Activated CD4-positive, CD25-positive, alpha-beta regulatory T cell treated with anti-CD3 and anti-CD28 coated beads, Interleukin-2, amount 50 U/mL, for 24 hours (primary cell): ENCODE measurements at places on chromosomes 4 and X.

- ATAC-seq: peak; percentile 51
Observed at GRCh38 chr4:155582971-155583437, 83.6 kb upstream of the GUCY1A1 start.

DNA sequence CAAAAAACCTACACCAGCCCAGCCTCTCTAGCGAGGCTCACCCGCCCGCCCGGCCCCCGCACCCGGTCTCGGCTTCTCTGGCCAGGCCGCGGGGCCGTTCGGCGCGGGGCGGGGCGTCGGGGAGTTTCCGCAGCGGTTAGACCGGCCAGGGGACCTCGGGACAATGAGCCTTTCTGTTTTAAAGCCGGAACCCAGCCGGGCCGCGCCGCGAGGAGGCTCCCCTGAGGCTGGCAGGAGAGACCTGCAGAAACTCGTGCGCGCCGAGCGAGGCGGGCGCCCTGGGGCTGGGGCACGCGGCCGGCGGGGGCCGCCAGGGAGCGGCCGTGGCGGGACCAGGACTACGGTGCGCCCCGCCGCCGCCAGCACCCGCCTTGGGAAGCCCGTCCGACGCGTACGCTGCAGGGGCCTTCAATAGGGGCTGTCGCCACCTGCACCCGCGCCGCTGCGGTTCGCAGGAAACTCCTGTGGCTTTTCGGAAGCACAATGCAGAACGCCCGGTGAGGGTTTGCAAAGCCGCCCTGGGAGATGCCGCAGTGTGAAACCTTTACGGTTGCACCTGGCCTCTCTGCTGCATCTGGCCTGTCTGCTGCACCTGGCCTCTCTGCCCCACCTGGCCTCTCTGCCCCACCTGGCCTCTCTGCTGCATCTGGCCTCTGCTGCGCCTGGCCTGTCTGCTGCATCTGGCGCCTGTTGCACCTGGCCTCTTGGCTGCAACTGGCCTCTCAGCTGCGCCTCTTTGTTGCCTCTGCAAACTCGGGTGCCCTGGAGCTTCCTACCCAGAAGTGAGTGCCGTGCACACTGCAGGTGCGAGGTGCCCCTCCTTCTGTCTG, 63.9 kb downstream of the TRAPPC11 start:
- peak; percentile 57 for ATAC-seq

- no peak for ATAC-seq
Observed at GRCh38 chrX:148135738-148136137, 154.6 kb downstream of the FMR1NB start.

DNA sequence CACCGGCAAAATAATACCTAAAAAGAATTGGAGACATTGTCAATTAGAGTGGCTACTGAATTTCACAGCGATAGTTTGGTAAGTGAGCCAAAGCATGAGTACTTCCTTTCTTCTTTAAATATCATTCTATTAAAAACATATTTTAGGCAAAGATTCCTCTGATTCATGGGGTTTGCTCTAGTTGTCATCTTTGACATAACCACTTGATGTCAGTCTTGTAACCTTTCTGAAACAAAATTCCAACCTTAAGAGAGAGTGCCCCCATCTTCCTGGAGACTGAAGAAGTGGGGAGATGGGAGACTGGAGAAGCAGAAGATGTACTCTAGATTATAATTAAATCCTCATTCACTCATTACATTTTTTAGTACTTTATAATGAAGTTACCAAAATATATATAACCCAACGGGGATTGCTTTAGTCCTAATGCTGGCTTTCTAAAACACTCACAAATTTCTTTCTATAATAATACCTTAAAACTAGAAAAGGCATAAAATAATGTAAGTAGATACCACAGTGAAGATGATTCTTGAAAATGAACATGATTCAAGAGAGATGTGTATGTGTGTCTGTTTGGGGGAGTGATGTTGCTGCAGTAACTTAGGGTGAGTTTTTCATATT, 96.4 kb downstream of the EMCN start:
- no peak for ATAC-seq

GRCh38 chr4:141180991-141181761, 39.5 kb upstream of the ZNF330 start:
- ATAC-seq: no peak

DNA sequence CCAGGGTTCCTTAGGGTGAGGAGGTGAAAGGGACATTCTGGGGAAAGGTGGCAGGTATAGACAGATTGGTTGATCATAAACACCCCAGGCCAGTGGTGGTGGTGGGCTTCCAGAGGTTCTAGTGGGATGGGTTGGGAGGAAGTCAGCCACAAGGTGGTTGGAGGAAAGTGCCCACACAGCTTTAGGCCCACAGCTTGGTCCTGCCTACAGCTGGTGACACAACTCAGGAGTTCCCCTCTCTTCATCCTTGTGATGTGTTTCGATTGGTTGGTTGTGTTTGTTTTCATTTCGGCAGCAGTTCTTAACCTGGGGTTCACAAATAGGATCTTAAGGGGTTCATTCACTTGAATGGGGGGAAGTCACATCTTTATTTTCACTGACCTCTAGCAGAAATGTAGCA, 157.0 kb downstream of the TMEM164 start:
- ATAC-seq: no peak

GRCh38 chrX:135477576-135477975, 42.9 kb upstream of the INTS6L start:
- no peak for ATAC-seq

GRCh38 chrX:104318330-104319009, 63.7 kb upstream of the ESX1 start:
- ATAC-seq: no peak

DNA sequence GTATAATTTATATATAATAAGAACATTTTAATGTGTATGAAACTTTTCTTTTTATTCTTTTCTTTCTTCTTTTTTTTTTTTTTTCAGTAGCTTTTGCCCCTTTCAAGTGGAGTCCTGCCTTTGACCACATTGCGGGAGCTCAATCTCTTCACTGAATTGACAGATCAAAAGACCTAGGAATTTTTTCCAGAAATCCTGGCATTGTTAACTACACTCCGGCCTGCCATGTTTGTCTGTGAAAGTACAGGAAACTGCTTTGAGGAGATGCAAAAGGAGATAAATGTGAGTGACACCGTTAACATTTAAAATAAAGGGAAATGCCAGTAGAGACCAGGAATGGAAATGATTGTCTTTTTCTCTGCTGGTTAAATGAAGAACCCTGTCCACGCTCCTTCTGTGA, 159.3 kb upstream of the VCX3A start:
- no peak for ATAC-seq

- no peak for ATAC-seq
Observed at GRCh38 chrX:43423876-43424275, 232.2 kb upstream of the MAOA start.

- no peak for ATAC-seq
Observed at GRCh38 chrX:111410590-111411078, 1.4 kb downstream of the DCX start.

GRCh38 chrX:149040873-149041535, 464.1 kb downstream of the IDS start:
- no peak for ATAC-seq

DNA sequence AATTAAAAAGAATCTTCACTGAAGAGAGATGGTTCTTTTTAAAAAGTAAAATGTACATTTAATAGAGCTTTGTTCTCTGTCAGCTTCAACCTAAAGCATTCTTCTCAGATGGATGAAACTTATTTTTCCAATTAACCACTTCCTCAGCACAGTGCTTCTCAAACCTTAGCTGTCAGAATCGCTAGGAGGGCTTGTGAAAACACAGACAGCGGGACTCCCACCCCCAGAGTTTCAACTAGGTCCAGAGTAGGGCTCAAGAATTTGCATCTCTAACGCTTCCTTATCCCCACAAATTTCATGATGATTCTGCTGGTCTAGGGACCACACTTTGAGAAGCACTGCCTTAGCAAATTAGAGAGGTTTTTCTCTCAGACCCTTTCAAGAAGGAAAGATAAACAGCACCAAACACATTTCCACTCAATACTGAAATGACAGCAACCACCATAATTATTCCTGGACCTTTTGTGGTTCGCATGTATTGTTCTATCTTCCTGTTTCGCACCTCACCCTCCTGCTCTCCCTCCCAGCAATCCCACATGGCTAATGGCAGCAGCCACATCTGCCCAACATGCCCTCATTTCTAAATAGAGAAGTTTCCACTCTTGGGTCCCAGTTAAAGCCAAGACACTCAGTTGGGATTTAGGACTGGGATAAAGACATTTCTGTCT, 73.2 kb downstream of the ZNF827 start:
- no peak for ATAC-seq

- ATAC-seq: no peak
Observed at GRCh38 chr4:92305148-92305877, 1.5 kb downstream of the GRID2 start.

DNA sequence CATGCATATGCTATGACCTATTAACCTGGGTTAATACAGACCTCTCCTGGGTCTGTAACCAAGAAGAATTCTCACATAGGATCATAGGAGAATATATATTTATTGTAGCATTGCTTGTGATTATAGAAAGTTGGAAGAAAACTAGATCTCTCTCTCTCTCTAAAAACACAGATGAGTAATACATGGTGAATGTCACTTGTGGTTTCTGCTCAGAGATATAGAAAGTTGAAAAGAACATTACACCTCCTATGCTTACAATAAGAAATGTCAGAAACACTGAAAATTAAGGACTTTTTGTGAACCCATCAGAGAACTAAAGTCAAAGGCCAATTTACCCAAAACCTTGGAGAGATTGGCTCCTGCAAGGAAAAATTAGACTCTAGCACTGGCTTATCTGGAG, 1389.5 kb downstream of the FAM133A start:
- no peak for ATAC-seq

- ATAC-seq: no peak
Observed at GRCh38 chr4:92447255-92447905, 143.6 kb downstream of the GRID2 start.

- ATAC-seq: no peak
Observed at GRCh38 chr4:182495031-182495430, 251.8 kb downstream of the TENM3 start.

- ATAC-seq: no peak
Observed at GRCh38 chr4:86972997-86973396, 38.2 kb downstream of the AFF1 start.

GRCh38 chrX:17448188-17448587, 73.2 kb downstream of the NHS start:
- no peak for ATAC-seq

DNA sequence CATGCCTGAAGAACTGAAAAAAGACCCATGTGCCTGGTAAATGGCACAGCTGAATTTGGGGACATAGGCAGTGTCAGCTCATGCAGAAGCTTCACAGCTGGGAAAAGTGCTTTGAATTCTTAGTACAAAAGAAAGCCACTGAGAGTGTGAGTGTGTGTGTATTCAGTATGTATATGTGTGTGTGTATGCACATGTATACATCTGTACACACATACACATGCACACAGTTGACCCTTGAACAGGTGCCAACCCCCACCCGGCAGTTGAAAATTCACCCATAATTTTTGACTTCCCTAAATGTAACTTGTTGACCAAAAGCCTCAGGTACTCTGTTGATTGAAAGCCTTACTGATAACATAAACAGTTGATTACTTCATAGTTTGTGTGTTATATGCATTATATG, 49.5 kb upstream of the ENPP6 start:
- no peak for ATAC-seq

- no peak for ATAC-seq
Observed at GRCh38 chr4:60757986-60758680, 442.0 kb upstream of the ADGRL3 start.

DNA sequence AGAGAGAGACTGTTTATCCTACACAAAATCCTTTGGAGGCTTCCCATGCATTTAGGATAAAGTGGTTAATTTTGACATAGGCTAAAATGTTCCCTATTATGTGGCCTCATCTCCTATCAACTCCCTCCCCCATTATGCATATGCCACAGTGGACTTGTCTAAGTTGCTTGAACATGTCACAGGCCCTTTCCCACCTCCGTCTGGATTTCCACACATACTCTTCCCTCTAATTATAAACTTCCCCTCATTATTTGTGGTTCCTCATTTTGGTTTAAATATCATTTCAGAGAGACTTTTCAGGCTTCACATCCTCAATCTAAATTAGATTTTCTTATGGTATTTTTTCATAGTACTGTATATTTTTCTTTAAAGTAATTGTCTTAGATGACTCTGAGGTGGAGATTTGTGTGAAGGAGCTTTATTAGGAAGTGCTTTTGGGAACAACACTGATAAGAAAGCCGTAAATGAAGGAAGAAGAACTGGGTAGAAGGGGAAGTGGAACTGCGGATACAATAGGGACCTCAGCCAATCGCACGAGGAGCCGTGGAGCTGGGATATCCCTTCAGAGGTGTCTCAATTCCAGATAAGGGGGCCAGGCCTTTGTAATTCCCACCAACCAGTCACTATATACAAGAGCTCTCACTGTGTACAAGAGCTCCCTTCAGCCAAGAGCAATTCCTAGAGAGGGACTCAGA, 7.9 kb downstream of the C4orf17 start:
- no peak for ATAC-seq
